ENCODE measurements at places on chromosomes 13 and 19.

DNA sequence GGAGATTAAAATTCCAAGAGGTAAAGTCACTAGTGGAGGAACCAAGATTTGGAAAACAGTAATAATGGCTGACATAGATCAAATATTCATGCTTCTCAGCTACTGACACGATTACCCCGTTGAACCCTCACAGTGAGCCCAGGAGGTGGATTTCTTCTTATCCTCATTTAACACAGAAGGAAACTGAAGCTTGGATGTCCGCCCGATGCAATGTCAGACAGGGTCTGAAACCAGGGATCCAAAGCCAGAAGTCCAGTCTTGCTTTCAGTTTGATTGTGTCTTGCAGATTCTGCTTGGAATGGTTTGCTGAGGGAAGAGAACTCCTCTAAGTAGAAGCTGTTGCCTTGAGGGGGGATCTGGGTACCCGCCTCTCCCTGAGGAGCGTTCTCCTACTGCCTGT is 404.7 kb downstream of the KCNRG start:
- no peak for DNase-seq
- no peaks in the 10 kb centered on the region for H3K27me3 ChIP-seq
- no peak overlapping the region for H3K27ac ChIP-seq
- H3K4me1 ChIP-seq, result no peaks in the 10 kb centered on the region
- no peaks in the 10 kb centered on the region for H3K36me3 ChIP-seq
- H3K4me3 ChIP-seq, result no peak overlapping the region

- no peaks in the 10 kb centered on the region for H3K36me3 ChIP-seq
- DNase-seq, result no peak
- no peak overlapping the region for H3K4me3 ChIP-seq
These were observed 1.7 kb upstream of the ADM5 start for GRCh38 chr19:49687566-49688316.

DNA sequence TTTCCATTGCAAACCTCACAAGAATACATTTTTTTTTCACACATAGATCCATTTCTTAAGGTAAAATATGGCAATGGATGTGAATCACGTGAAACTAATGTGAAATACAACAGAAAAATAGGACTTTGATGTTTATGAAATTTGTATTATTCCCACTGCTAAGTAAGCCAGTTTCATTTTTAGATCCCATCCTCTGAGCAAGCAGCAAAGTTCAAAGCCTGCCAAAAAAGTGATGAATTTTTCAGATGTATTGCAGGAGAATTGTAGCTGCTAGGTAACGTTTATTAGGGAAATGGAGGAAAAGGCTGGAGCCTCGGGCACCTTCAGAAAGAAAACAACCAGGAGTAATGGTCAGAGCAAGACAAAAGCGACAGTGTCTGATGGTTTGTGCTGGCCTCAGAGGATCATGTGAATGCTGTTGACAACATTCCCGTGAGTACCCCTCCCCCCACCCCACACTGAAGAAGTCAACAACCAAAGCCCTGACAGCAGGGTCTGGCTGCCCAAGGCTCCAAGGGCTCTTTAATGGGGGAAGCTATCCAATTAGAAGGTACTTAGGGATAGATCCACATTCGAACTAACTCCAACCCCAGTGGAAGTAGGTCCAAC is 95.5 kb downstream of the OXGR1 start:
- H3K36me3 ChIP-seq, result no peaks in the 10 kb centered on the region
- H3K27ac ChIP-seq, result no peak overlapping the region
- DNase-seq, result no peak

DNA sequence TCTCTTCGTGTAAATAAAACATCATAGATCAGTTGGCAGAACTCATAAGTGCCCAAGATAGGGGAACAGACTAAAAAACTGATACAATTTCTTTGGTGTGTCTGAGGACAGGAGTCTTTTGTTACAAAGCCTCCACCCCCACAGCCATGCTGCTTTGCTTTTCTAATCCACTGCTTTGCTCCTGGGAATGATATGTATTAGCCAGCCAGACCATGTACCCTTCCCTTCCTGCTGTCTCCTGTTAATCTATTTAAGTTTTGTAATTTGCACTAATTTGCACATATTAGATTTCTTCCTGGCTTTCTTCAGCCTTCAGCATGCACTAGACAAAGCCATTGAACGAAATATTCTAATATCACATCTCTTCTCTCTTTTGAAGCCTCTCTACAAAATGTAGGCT is 130.5 kb downstream of the MAB21L1 start:
- no peak overlapping the region for H3K4me3 ChIP-seq
- DNase-seq, result no peak
- no peaks in the 10 kb centered on the region for H3K36me3 ChIP-seq

DNA sequence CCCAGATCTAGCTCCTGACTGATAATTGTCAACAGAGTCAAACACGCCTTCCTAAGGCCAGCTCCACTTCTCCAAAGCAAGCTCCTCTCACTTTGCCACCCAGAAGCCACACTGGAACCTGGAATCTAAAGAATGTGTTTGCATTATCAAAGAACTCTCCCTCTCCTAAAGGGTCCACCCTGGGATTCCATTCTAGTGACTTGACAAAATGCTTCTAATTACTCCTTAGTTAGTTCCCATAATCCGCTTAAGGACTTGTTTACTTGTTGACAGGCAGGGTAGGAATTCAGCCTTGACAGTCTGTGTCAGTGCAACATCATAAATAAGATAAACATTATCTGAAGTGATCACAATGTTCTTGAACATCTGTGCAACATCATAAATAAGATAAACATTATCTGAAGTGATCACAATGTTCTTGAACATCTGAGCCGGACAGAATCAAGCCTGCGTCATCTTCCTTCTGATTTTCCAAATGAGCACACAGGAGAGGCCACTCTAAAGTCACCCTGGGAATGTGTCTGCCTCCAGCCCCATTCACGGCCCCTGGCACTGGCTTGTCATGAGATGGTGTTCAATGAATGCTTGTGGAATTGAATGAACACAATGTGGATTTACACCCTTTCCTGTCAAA is 512.1 kb downstream of the IRS2 start:
- no peaks in the 10 kb centered on the region for H3K27me3 ChIP-seq
- H3K36me3 ChIP-seq, result no peaks in the 10 kb centered on the region
- peaks cover 15% of the 10 kb centered on the region for H3K4me1 ChIP-seq
- no peak for DNase-seq
- peak overlapping the region; percentile 16 for H3K4me3 ChIP-seq
- peak overlapping the region; percentile 48 for H3K27ac ChIP-seq

DNA sequence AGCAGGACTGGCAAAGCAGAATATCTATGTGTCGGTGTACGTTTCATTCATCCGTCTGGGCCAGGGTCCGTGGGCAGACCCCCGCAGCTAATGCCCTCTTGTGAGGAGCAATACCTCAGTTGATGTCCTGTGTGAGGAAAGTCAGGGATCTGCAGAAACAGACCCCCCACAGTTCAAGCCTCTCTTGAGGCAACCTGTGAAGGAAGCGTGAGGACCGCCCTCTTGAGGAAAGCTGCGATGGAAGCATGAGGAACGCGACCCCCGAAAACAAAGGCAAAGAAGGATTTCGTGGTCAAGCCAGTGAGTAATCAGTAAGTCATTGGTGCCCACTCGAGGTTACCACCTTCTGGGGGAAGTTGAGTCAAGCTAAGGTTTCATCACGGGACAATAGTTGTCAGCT is 20.9 kb upstream of the ZNF83 start:
- no peaks in the 10 kb centered on the region for H3K4me1 ChIP-seq
- no peaks in the 10 kb centered on the region for H3K36me3 ChIP-seq
- H3K27me3 ChIP-seq, result no peaks in the 10 kb centered on the region
- no peak overlapping the region for H3K27ac ChIP-seq
- no peak for DNase-seq

- no peak overlapping the region for H3K4me3 ChIP-seq
- no peak for DNase-seq
- no peaks in the 10 kb centered on the region for H3K27me3 ChIP-seq
These were observed 144.6 kb downstream of the GGACT start for GRCh38 chr13:100443998-100444328.

DNA sequence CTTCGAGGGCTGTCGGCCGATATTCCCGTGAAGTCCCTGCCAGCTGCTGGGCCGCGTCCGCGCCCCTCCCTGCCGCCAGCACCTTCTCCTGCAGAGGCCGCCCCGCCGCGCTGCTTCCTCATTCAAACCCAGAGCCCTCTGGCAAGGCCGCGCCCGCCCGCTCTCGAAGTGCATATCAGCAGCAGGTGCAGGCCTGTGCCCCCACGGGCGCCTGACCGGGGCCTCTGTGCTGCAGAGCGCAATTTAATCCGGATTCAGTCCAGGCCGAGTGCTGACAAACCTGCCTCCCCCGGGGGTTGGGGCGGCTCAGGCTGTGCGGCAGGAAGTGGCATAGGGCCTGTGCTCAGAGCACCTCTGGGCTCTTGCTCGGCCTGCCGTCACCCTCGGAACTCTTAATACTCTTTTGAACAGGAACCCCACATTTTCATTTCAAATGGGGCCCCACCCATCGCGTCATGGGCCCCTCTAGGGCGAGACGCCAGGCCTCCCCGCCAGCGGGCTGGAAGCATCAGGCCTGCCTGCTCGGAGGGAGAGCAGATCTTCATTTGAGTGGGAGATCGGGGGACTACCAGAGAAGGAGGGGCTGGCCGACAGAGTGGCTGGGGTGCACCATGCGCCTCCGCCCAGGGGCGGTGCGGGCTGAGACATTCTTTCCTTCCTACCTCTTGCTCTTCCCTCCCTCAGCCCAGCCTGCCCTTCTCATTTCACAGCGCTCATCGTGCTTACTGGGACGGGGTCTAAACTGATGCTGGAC is 125.7 kb downstream of the TNFRSF19 start:
- H3K36me3 ChIP-seq, result no peaks in the 10 kb centered on the region
- H3K27ac ChIP-seq, result no peak overlapping the region

DNA sequence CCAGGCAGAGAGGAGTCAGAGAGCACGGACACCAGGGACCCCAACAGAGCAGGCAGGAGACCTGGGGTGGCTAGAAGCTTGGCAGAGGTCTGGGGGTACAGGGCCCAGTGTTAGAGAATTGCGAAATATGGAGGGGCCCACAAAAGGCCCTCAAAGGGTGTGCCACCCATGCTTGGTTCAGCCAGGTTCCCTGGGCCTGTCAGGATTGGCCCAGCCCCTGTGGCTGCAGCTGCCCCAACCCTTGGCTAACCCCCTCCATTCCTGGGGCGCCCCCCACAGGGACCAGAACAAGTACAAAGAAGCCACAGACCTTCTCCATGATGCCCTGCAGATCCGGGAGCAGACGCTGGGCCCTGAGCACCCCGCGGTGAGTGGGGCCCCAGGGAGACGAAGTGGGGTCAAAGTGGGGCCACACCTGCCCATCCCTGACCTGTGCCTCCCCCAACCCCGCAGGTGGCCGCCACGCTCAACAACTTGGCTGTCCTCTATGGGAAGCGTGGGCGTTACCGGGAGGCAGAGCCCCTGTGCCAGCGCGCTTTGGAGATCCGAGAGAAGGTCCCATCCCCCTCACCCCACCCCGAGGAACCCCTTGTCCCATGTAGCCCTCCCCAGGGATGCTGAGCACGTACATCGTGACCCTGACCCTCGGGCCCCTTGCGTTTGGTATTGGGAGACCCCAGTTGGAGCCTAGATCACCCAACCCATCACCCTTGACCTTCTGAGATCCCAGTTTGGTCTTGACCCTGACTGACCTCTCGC is 8.0 kb downstream of the KLC3 start:
- no peaks in the 10 kb centered on the region for H3K36me3 ChIP-seq
- H3K4me1 ChIP-seq, result no peaks in the 10 kb centered on the region
- no peak for DNase-seq
- H3K4me3 ChIP-seq, result no peak overlapping the region
- no peak overlapping the region for H3K27ac ChIP-seq
- H3K27me3 ChIP-seq, result no peaks in the 10 kb centered on the region

DNA sequence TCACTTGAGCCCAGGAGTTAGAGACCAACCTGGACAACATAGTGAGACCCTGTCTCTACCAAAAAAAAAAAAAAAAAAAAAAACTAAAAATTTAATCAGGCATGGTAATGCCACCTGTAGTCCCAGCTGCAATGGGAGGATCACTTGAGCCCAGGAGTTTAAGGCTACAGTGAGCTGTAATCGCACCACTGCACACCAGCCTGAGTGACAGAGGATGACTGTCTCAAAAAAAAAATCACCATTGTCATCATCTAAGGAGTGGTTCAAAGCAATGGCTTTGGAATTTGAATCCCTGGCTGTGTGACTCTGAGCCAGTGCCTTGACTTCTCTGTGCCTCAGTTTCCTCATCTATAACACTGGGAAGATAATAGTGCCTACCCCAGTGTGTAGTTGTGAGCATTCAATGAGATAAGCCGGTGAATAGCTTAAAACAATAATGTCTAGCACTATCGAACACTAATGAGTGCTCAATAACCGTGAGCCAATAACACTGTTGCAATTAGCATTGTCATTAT is 11.5 kb downstream of the IGSF23 start:
- no peak for DNase-seq
- H3K4me1 ChIP-seq, result no peaks in the 10 kb centered on the region
- H3K36me3 ChIP-seq, result no peaks in the 10 kb centered on the region
- H3K4me3 ChIP-seq, result no peak overlapping the region

GRCh38 chr19:43675269-43675879 is 5.4 kb upstream of the PLAUR start:
- peaks cover 9% of the 10 kb centered on the region for H3K4me1 ChIP-seq
- H3K27ac ChIP-seq, result no peak overlapping the region
- H3K4me3 ChIP-seq, result peak overlapping the region; percentile 14

- H3K27me3 ChIP-seq, result no peaks in the 10 kb centered on the region
- no peak overlapping the region for H3K4me3 ChIP-seq
- DNase-seq, result no peak
- H3K27ac ChIP-seq, result no peak overlapping the region
- no peaks in the 10 kb centered on the region for H3K36me3 ChIP-seq
- H3K4me1 ChIP-seq, result no peaks in the 10 kb centered on the region
These were observed 151.8 kb upstream of the SOX1 start for GRCh38 chr13:111915104-111915551.

GRCh38 chr13:113915012-113915763 is 51.3 kb upstream of the GAS6 start:
- H3K4me3 ChIP-seq, result no peak overlapping the region
- H3K4me1 ChIP-seq, result no peaks in the 10 kb centered on the region
- no peaks in the 10 kb centered on the region for H3K27me3 ChIP-seq
- no peaks in the 10 kb centered on the region for H3K36me3 ChIP-seq
- H3K27ac ChIP-seq, result no peak overlapping the region
- no peak for DNase-seq

DNA sequence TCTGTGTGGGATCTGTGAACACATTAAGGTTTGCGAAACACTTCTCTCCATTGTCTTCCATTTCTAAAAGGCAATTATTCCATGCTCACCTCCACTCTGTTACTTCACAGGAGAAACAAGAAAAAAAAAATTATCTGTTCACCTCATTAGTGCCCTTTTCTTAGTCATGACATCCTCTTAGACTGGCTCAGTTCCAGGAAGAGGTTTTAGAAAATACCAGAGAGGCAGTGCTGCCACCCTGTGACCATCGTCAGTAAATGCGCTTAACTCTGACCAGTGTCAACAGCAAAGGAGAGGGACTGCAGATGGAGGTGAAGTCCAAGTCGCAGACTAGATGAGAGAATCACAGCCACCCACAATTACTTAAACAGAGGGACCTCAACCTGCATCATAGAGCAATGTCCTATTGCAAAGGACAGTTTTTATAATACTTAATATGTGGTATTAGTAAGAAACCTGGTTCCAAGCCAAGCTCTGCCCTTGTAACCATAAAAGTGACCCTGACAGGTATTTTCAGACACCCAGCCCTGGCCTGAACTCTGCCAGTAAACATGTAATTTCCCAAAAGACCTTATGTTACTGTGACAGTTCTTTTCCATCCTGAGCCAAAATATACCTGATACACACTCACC is 19.4 kb downstream of the CEACAM21 start:
- no peaks in the 10 kb centered on the region for H3K36me3 ChIP-seq
- H3K4me3 ChIP-seq, result no peak overlapping the region
- H3K27ac ChIP-seq, result no peak overlapping the region
- no peaks in the 10 kb centered on the region for H3K4me1 ChIP-seq
